ENCODE measurements at places on chromosomes 7 and 10.
A peak's percentile ranks its signal among the peaks of the same experiment; 100 is the strongest.

- no peak for DNase-seq
Observed at GRCh38 chr7:69129524-69129923, 468.8 kb upstream of the AUTS2 start.

DNA sequence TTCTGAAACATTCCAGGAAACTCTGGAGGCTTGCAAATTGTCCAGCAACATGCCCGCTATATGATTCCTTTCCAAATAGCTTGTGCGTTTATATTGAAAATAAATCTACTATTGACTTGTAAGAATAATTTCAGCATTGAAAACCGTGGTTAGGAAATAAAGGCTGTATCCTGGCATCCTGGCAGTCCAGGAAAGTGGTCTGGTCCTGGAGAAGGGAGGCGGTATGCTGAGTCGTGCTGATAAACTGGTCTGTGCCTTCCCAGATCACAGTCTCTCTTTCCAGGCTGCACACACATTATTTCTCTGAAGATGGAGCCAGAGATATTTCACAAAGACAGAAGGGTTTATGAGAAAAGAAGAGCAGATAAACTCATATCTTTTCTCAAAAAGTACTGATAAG, 350.1 kb upstream of the COBL start:
- no peak for DNase-seq

GRCh38 chr10:129699722-129700340, 232.8 kb downstream of the MGMT start:
- DNase-seq = no peak

- no peak for DNase-seq
Observed at GRCh38 chr7:92131764-92132330, 2.4 kb downstream of the CYP51A1 start.

DNA sequence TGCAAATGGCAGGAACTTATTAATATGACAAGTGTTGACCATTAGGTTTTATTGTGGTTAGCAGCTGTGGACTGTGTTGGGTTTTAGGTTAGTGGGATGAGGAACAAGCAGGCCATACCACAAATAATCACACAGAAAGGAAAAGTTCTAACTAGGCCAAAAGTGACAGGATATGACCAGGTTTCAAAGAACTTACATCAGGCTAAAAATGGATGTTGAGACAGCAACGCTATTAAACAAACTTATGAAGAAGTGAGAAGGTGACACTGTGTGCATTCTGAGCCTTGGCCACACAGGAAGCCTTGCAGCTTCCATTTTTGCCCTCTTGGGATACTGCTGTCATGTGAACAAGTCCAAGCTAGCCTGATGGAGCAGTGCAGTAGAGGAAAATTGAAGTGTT, 568.8 kb downstream of the HTR7 start:
- DNase-seq = no peak

- no peak for DNase-seq
Observed at GRCh38 chr7:155733582-155734444, 78.5 kb downstream of the SHH start.

- no peak for DNase-seq
Observed at GRCh38 chr10:130045091-130045652, 65.5 kb downstream of the C10orf143 start.

- DNase-seq = no peak
Observed at GRCh38 chr10:34298346-34298818, 516.7 kb downstream of the PARD3 start.

DNA sequence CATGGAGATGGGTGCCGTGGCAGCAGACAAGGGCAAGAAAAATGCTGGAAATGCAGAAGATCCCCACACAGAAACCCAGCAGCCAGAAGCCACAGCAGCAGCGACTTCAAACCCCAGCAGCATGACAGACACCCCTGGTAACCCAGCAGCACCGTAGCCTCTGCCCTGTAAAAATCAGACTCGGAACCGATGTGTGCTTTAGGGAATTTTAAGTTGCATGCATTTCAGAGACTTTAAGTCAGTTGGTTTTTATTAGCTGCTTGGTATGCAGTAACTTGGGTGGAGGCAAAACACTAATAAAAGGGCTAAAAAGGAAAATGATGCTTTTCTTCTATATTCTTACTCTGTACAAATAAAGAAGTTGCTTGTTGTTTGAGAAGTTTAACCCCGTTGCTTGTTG, 25.9 kb downstream of the BAG3 start:
- DNase-seq = no peak

DNA sequence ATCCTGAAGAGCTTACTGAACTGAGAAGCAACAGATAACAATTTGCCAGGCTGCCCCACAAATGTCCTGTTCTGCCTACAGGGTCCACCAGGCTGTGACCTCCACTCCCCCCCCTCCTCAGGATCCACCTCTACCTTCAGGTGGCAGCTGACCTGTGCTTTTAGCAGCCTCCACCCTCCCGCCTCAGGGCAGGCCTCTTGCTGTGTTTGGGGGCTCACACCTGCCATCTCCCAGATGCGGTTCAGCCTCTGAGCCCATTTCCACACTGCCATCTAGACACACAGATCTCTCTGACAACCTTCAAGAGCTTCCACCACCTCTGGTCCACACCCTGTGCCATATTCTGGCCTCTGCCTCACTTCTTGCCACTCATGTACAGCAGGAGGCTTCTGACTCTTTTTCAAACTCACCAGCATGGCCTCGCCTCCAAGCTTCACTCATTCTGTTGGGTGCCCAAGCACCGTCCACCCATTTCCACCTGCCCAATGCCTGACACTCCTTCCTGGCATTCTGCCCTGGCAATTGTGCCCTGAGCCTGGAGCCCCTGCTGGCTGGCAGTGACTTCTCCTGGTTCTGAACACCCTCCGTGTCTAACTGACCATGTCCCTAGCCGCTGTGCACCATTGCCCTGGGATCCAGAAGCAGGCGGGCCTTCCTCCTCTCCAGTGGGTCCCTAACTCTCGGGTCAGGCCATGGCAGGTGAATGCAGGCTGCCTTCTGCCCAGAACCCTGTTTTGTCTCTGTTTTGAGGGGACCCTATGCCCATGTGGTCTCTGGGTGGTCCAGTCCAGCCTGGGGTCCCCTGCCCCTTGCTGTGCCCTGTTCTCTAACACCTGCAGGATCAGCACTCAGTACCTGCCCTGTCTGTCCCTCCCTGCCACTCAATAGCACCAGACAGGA, 18.5 kb downstream of the TMEM72 start:
- peak; percentile 40 for DNase-seq

DNA sequence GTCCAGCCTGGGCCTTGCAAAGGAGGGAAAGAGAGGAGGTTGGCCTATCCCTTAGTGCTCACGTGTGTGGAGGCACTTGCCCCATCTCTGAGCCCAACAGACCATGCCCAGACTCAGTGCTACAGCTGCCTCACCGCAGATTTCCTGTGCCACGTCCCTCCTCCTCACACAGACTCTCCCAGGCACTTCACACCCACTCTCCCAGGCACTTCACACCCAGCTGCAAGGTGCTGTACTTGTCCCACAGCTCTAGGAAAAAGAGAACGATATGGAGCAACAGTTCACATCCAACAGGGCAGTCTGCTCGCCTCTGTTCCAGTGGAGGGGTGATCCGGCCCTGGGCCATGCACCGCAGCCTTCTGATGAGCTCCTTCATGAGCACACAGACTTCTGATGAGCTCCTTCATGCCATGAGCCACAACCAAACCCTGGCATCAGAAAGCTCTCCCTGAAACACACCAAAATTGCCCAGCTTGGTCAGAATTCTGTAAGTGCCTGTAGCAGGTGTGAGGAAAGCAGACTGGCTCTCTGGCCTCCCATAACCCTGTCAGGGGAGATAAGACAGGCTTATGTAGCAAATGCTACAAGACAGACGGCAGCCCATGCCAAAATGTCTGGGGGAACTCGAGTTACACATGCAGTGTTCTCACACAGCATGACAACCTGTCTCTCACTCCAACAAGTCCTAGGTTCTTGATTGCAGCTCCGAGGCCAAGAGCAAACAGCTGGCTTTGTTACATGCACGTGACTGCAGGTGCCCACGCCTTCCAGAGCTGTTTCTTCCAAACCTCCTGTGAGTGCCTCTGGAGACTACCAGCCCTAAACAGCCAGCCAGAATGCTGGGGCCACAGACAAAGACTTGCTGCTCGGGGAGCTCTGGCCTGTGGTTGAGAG, 348.5 kb downstream of the GRID1 start:
- DNase-seq = no peak

DNA sequence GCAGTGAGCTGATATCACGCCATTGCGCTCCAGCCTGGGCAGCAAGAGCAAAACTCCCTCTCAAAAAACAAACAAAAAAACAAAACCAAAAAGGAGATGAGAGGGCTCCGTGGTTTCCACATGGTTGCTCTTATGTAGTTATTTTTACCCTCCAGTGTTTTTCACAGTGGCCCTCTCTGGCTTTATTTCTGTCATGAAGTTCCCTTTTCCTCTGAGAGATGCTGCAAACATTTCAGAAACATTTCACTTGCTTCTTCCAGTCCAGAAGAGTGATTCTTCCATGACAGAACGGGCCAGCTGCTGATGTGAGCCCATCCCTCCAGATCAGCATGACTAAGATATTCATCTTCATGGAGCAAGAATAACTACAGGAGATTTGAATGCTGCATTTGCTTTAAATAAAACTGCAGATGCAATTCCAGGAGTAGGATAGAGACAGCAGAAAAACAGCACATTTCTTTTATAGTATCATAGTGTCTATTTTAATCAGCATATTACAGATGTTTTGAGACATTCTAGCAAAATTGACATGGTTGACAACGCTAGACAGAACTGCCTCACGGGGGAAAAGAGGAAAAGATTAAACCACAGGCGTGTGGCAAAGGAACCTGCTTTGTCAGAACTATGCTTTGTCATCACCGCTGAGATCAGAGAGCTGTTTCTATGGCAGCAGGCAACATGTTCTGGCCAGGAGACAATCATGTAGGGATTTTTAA, 40.3 kb downstream of the NRCAM start:
- no peak for DNase-seq

GRCh38 chr10:35217455-35217854, 90.8 kb downstream of the CREM start:
- DNase-seq = peak; percentile 71

- DNase-seq = no peak
Observed at GRCh38 chr7:132386201-132386681, 190.0 kb downstream of the PLXNA4 start.

GRCh38 chr10:3340127-3340730, 167.6 kb upstream of the PITRM1 start:
- DNase-seq = no peak

- DNase-seq = no peak
Observed at GRCh38 chr10:110274072-110274627, 30.6 kb downstream of the SMNDC1 start.

Measured in sigmoid colon (tissue), 7 donors.